ENCODE measurements at places on chromosomes 1 and 21.

DNA sequence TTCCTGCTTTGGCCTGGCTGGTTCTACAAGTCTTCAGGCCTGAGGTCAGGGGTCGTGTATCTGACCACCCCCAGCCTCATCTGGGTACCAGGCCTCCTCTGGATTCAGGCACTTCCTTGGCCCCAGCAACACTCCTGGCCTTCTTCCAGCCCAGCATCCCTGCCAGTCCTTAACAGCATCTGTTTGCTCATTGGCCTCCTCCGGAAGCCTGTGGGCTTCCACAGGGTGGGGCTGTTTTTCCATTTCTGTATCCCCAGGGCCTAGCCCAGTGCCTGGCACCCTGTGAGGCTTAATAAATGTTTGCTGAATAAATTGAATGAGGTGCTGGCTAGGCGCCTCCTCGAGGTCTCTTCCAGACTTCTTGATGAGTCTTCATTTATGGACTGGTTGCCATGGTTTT lies 21.5 kb upstream of the GPR37L1 start:
- DNase-seq: no peak

- no peak for DNase-seq
These were observed 7.3 kb upstream of the FCGR2A start for GRCh38 chr1:161497961-161498360.

- no peak for DNase-seq
These were observed 28.2 kb downstream of the ATP8B2 start for GRCh38 chr1:154353460-154353904.

DNA sequence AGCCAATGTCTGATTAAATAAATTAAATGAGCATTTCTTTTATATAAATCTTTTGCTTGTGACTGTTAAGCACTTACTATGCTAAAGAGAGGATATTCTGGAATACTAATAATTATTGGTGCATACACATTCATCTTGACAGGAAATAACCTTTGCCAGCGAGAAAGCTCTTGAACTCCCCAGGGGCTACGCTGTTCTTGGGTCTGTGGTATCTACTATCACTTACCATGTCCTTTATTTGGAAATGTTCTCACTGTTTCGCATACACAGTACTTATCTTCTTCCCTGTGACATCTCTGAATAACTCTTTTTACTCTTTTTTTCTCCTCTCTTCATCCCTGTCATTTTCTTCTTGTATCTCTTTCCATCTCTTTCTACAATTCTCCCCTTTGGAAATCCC lies 178.7 kb downstream of the GABPA start:
- DNase-seq: no peak

DNA sequence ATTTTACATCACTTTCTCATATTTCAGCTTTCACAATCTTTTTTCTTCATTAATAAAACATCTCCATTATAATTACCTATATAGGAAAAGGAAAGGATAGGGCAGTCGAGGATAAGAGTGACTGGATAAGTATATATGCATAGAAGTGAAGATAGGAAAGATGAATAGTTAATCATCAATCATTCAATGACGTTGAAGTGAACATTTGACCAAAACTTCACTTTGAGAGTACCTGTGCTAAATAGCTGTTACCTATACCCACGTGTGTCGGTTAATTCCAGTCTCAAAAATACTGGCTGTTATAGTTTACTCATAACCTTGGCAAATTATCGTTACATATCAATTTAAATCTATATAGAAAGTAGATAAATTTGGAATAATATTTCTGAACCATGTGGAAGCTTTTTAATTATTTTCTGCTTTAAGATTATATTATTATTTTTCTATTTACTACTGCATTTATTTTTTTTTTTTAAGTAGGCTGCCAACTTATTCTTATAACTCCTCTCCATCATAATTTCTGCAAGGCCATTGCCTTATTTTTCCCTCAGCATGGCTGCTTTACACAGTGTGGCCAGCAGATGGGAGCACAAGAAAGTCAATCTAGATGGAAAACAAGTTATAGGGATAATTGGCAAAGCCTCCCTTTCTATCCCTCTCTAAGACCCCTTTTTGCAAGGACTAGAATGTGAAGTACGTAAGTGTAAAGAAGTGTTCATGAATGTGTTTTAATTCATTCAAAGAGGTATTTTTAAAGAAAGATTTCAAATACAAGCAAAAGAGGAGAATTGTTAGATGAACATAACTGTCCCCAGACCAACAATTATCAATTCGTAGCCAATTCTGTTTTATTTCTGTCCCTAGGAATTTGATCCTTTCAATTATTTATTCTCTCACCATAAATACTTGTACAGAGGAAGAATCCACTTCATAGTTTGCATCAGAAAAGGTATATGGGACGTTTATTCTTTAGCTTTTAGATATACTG lies 290.4 kb downstream of the KCNT2 start:
- DNase-seq: no peak

GRCh38 chr1:161787355-161787754 lies 21.2 kb downstream of the ATF6 start:
- DNase-seq: no peak

DNA sequence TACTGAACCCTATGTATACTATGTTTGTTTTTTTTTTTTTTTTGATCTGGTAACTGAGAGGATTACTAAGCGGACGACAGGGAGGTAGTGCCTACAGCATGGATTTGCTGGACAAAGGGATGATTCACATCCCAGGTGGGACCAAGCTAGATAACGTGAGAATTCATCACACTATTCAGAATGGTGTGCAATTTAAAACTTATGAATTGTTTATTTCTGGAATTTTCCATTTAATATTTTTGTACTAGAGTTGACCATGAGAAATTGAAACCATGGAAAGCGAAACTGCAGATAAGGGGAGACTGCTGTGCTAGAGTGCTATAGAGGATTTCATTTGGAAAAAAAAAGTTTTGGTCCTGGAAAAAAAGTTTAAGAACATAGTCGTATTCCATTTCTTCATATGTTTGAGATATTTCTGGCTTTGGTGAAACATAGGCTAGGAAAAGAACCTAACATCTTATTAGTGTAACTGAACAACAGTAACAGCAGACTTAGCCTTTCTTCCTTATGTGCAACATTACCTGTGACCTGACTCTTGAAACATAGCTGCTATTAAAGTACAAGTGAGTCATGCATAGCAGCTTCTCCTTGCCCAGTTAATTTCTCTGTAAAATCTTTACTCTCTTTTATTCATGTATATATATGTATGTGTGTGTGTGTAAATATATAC lies 202.5 kb downstream of the FGGY start:
- DNase-seq: no peak

DNA sequence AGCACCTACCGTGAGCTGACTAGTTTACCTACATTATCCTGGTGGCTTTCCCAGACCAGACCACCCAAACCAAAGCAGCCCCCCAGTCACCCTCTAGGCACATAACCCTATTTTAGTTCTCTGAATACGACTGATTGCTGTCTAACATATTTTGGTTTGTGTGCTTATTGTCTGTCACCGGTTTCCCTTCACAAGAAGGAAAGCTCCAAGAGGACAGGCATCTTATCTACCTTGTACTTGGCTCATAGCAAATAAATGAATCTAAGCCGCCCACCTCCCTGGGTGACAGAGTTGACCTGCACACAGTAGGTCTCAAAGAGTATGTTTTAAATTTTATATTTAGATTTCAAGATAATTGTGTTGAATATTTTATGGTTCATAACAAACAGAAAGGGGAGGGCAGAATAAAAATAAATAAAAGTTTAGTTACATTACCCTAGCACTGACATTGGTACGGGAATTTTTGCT lies 904 bp upstream of the PRDX6 start:
- DNase-seq: no peak

DNA sequence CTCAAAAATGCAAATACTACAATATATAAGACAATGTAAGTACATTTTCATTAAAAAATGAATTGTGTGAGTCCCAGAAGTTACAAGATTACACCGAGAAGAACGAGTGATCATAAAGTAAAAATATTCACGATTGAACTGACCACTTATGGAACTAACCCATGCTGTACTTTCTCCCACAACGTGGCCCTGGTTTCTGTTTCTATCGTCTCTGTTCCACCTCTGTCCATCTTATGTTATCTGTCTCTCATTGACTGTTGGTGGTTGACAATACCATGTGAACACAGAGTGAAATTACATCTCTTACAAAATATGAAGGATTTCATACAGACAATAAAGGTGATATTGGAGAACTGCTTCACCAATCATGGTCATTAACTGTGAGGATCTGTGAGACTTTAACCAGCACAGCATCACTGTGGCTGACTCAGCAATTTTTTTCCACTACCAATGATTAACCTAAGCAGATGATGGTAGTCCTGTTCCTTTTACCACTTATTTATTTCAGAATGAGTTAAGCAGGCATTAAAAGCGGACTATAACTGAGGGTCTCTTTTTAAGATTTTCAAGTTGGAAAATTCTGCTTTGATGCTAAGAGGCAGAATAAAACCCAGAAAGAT lies 165.1 kb downstream of the TGFB2 start:
- no peak for DNase-seq

DNA sequence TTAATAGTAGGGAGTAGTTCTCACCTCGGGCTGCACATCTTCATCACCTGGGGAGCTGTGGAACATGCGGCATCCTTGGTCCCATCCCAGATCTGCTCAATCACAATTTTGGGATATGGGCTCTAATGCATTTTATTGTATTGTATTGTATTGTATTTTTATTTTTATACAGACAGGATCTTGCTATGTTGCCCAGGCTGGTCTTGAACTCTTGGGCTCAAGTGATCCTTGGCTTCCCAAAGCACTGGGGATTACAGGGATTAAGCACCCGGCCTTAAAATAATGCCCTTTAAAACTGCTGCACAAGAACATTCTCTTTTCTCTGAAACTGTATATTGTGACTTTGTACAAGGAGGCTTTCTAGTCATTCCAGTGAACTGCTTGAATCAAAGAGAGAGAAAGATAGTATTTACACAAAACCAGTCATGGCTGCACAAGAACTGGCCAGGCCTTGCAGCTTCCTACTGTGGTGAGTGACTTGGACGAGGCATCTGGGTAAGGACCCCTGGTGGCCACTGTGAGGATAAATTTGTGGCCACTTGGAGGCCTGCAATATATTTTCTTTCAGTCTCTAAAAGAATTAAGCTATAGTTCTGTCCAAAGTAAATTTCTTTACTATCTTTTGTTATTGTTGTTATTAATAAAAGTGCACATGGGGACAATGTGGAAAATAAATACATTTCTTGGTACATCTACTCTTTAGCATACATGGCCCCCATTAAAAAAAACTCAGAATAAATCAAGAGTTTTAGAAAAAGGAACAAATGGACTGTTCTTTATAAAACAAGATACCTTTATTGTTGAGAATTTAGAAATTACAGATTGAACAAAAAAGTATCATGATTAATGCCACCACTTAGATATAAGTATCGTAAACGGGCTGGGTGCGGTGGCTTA lies 48.0 kb downstream of the TBCE start:
- peak; percentile 16 for DNase-seq

GRCh38 chr1:162147760-162148159 lies 78.3 kb downstream of the NOS1AP start:
- DNase-seq: no peak

- no peak for DNase-seq
These were observed 11.4 kb upstream of the MTARC1 start for GRCh38 chr1:220775240-220775853.

DNA sequence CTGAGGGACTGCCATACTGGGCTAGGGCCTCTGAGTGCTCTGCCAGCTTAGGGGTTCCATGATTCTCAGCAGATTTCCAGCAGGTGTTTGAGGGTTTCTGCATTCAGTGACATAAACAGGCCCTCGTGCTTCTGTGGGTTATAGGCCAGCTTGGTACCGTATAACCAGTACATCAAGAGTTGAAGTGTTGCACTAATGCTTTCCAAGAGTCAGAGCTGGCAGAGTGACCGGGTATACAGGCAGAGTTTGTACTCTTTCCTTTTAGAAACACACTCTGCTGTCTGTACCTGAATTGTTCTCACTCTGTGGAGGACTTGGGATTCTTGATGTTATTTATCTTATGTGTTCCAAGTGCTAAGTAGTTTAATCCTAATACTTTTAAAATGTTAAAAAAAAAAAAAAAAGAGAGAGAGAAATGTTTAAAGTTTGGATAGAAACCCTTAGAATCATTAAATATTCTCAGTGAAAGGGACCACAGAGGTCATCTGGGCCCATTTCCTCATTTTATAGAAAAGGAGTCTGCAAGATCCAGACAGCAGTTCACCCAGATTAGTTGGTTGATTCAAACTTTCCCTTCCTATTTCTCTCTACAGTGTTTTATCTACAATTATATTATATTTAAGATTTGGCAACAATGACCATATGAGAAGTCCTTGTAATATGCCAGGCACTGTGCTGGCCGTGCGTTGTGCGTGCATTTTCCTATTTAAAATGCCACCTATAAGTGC lies 325.8 kb downstream of the KIF26B start:
- DNase-seq: no peak

DNA sequence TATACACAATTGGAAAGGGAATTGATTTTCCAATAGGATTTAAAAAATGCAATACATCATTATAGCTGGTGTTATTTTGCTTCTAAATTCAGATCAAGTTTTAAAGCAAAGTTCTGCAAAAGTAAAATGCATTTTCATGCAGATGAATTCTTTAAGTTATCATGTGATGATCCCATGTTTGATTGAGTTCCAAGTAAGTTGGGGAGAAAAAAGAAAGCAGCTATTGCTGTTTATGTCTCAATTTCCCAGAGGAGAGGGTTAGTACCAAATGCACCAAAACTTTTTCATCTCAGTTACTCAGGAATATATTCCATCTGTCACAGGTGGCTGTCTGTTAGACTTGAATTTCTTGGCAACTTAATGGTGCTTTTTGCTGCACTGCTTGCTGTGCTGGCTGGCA lies 29.7 kb downstream of the HSPA13 start:
- no peak for DNase-seq

- no peak for DNase-seq
These were observed 7.8 kb downstream of the RASAL2 start for GRCh38 chr1:178101654-178102053.

- DNase-seq: no peak
These were observed 62.6 kb downstream of the MAP3K7CL start for GRCh38 chr21:29193072-29193471.

GRCh38 chr1:40372658-40373322 lies 737 bp upstream of the SMAP2 start:
- DNase-seq: no peak

- DNase-seq: no peak
These were observed 2.6 kb upstream of the TSPAN1 start for GRCh38 chr1:46172321-46172720.

DNA sequence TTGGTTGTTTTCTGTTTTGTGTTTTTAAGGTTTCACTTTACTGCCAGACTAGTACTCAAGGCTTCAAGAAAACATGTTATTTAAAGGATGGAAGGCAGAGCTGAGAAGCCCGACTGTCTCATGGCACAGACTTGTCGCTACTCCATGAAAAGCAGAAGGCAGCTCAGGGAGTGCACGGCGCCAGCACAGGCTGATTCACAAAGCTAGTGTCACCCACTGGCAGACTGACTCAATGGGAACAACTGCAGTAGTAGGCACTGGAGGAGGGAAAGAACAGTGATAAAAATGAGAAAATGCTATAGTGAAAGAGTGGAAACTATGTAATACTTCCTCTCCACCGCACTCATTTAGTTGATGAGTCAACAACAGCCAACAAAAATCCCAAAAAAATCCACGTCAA lies 14.7 kb downstream of the HSF2BP start:
- DNase-seq: no peak
